ENCODE measurements at places on chromosomes 2 and 18.

- DNase-seq: no peak
Observed at GRCh38 chr2:7934476-7934875, 747.4 kb upstream of the ID2 start.

- DNase-seq: no peak
Observed at GRCh38 chr2:233593201-233593600, 24.2 kb upstream of the UGT1A8 start.

GRCh38 chr2:199756211-199756610, 94.8 kb downstream of the FTCDNL1 start:
- DNase-seq: no peak

DNA sequence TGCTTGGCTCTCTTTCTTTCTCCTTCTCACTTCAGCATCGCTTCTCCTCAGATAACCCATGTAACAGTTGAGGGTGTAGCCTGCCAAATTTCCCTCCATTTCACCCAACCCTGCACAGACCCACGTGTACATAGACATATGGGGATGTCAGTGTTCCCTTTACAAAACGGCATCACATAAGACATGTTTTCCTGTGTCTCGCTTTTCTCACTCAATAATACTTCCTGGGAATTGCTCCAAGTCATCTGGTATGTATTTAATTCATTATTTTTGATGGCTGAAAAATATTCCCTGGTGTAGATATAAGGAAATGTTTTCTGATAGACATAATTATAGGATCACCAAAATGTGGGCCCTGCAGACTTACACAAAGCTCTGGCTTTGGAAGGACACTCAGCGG, 176.8 kb downstream of the LOXHD1 start:
- no peak for DNase-seq

- no peak for DNase-seq
Observed at GRCh38 chr18:77702686-77703085, 453.0 kb downstream of the GALR1 start.

All from liver (tissue), 10 donors.